ENCODE measurements at places on chromosomes 12 and 14.

- no peak for DNase-seq
Observed at GRCh38 chr12:31859232-31859977, 99.8 kb upstream of the RESF1 start.

- no peak for DNase-seq
Observed at GRCh38 chr14:73774241-73774570, 60.0 kb upstream of the PNMA1 start.

- no peak for DNase-seq
Observed at GRCh38 chr12:99618657-99619056, 28.9 kb upstream of the GARIN6 start.

GRCh38 chr12:96985515-96986362 is 78.7 kb downstream of the NEDD1 start:
- no peak for DNase-seq

Measured in NCI-H187 (cell line).